ENCODE measurements at places on chromosomes 7 and 10.

GRCh38 chr10:106711313-106711906 is 453.1 kb downstream of the SORCS1 start:
- DNase-seq, result peak; percentile 78

DNA sequence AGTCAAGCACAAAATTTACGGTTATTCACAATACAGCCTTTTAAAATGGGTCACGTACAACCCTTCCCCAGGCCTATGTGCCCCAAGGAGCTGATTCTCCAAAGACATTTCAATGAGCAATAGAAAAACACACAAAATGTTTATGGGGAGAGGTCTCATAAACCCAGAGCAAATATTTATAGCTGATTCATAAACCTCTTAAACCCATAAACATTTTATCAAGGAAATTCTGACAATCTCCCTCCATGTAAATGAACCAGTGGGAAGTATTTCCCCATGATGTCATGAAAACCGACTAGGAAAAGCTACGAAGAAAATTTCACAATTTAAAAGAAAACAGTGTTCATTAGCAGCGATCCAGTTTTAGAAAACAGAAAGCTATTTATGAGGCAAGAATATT is 36.0 kb downstream of the SFMBT2 start:
- DNase-seq, result no peak

- no peak for DNase-seq
These were observed 21.6 kb upstream of the UNCX start for GRCh38 chr7:1210979-1211608.

GRCh38 chr7:30465046-30465810 is 13.4 kb downstream of the NOD1 start:
- no peak for DNase-seq

DNA sequence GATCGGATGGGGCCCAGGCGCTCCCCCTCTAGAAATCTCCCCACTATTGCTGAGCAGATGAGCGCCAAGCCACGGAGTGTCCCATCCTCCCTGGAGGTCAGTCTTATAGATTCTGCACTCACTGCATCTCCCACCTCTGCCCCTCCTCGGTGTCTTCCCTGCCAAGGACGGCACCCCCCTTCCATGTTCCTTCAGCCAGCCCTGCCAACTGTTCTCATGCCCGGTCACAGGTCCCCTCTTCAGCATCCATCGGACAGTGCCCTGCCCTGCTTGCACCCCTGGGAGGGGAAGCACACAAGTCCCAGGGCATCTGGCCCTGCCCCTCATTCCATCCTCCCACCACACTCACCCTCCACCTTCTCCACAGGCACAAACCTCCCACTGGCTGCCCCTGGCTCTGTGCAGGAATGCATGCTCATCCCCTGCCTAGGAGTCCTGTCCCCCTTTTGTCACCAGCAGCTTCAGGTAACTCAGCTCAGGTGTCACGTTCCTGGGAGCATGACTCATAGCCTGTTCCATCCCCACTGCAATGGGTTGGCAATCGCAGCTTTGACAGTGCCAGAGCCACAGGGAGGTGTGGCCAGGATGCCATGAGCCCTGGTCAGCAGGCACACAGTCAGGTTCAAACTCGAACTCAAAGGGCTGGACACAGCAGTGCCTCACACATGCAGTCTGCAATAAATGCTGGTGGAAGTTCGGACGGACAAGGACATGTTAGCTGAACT is 234.7 kb upstream of the TCERG1L start:
- DNase-seq, result no peak

DNA sequence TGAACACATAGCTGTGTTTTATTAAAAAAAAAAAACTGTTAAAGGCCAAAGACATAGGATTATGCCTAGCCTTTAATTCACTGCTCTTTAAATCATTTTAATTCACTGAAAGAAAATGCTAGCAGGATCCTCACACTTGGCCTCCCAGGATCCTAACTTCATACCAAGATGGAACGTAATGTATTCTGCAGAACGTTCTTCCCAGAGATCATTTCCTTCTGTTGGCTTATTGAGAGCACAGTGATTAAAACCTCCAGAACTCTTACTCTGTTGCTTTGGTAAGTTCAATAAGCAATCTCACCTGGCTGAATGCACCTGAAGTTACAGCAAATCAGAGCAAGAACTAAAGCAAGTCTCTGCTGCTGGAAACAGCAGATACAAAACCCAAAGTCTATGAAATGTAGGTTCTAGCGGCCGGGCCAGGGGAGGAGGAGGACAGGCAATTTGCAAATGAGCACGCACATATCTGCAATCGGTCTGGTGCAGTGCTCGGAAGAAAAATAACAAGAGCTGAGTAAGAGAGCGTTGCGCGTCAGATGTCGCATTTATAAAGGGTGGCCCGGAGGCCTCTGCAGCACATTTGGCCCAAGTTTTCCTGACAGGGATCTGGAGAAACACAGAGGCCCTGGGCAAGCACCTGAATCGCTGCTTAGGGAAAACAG is 193.9 kb downstream of the FAM107B start:
- no peak for DNase-seq

GRCh38 chr10:26567351-26567721 is 129.2 kb downstream of the APBB1IP start:
- DNase-seq, result no peak

- DNase-seq, result no peak
These were observed 333.2 kb downstream of the RPS24 start for GRCh38 chr10:78366663-78367411.

DNA sequence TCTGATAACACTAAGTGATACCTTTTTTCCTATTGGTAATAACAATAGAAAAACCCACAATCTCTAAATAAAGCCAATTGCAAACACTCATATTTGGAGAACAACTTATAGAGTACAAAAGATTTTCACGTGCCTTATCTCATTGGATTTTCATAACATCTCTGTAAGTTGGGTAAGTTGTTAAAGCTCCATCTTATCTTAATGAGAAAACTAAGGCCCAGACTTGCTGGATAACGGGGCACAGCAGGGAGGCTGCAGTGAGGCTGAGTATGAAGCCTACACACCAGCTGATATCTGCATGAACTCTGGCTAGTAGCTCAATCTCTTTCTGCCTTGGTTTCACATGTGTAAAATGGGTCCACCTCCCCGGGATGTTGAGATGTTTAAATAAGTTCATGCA is 26.8 kb downstream of the CPVL start:
- no peak for DNase-seq

GRCh38 chr7:151776446-151776845 is 100.5 kb downstream of the PRKAG2 start:
- no peak for DNase-seq

GRCh38 chr7:90719155-90719554 is 123.0 kb downstream of the CDK14 start:
- no peak for DNase-seq

- DNase-seq, result no peak
These were observed 10.2 kb downstream of the KBTBD2 start for GRCh38 chr7:32881074-32881982.

GRCh38 chr7:85475071-85475470 is 288.2 kb upstream of the SEMA3D start:
- no peak for DNase-seq

GRCh38 chr10:122373721-122374120 is 787 bp upstream of the PLEKHA1 start:
- no peak for DNase-seq

- DNase-seq, result no peak
These were observed 24.7 kb downstream of the AUTS2 start for GRCh38 chr7:69622960-69623359.

DNA sequence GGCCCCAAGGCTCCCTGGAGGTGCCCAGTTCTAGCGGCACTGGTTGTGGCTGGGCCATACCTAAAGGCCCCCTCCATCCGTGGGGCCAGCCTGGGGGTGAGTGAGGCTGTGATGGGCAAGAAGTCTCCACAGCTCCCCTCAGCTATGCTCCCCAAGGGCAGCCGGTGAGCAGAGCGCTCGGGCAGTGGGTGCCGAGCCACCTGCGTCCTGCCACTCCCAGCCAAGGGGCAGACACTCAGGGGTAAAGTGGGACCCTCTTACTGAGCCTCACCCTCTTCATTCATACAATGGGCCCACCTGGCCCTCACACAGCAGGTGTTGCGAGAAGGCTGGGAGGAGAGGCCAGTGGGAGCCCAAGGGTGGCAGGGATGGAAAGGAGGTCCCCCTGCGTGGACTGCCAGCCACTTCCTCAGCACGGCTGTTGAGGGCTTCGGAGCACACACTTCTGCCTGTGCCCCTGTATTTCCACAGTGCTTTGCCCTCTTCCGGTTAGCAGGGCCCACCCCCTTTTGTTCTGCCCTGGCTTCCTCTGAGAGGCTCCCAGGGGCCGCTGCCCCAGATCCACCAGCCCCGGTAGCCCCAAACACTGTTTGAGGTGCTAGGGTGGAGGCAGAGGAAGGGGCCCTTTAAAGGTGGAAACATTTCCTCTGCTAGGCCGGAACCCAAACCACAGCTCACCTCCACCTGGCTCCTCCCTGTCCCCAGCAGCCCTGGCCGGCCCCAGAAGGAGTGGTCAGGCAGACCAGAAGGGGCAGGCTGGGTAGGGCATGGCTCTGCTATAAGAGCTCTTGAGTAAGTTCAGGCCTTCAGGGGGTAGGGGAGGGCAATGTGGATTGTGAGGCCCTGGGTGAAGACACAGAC is 16.4 kb upstream of the C10orf105 start:
- peak; percentile 57 for DNase-seq

DNA sequence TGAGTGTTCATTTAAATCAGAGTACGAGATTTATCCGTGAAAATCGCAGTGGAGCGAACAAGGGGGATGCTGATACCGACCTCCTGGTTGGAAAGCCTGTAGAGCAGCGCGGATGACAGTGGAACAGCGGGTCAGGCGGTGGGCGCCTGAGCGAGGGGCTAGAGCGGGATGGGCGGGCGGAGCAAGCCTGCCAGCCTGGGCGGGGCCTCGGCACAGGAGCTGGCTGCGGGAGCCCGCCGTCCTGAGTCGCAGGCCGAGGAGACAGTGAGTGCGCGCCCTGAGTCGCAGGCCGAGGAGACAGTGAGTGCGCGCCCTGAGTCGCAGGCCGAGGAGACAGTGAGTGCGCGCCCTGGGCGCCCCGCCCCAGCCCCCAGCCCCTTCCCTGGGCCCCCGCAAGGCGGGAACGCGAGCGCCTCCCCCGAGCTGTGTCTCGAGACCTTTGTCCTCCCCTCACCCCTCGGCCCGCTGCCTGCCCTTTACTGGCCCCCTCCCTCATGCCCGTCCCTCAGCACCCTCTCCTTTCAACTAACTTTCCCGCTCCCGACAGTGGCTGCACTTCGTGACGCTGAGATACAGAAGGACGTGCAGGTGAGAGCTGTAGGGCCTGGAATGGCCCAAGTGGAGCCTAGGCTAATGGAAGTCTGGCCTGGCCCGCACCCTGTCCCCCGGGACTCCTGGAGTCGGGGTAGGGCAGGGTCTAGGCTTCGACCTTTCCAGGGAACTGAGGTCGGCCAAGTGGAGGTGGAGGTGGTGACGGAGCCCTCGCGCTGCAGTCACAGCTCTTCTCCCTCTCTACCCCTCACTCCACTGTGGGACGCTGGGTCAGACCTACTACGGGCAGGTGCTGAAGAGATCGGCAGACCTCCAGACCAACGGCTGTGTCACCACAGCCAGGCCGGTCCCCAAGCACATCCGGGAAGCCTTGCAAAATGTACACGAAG is at the start of gene AS3MT:
AS3MT (plus strand) TSS at position 213 of the 941 bp plus-strand sequence; CDS start at position 336, 123 bp downstream.
- no peak for DNase-seq

DNA sequence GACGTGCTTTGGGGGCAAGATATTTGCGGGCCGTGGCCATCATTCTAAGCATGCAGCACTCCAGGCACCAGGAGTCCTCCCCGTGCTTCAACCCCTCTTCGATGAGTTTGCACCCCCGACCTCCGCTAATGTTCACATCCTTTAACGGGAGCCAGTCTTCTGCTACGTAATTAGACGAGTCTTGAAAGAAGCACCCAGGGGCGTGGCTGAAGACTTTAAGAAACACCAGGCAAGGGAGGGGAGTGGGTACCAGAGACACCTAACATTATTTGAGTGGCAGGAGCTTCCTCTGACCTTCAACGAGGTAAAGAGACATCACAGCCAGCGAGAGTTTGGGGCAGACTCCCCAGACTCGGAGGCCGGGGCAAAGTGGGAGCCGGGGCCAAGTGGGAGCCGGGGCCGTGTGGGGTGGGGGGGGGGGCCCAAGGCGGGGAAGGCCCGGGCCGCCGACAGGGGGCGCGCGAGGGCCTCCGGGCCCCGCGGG is 31.1 kb upstream of the TOMM7 start:
- no peak for DNase-seq

DNA sequence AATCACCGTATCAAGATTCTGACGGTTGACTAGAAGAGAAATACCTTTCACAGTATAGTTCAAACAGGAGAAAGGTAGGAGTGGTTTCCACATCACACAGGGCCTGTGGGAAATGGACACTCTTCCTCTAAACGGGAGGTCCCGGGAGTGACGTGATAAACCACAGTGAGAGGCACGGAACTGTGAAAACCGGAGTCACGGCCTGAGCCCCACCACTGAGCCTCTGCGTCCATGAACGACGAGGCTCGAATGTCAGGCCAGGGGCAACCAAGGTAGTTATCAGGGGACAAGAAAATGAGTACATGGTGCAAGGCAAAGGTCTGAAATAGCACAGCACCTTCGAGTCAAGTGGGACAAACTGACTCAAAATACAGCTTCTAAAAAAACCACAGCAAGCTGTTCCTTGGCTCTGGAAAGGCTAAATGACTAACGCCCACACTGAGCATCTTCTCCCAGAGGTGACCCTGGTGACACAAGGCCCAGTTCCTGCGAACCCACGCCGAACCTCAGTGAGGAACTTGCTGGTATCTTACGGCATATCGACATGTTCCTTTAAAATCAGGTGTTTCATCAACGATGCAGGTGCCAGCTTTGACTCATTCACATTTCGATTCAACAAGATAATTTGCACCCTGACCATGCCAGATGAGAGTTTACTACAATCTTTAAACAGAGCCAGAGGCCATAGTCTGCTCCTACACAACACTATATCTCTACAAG is 99.3 kb downstream of the DIP2C start:
- DNase-seq, result no peak

DNA sequence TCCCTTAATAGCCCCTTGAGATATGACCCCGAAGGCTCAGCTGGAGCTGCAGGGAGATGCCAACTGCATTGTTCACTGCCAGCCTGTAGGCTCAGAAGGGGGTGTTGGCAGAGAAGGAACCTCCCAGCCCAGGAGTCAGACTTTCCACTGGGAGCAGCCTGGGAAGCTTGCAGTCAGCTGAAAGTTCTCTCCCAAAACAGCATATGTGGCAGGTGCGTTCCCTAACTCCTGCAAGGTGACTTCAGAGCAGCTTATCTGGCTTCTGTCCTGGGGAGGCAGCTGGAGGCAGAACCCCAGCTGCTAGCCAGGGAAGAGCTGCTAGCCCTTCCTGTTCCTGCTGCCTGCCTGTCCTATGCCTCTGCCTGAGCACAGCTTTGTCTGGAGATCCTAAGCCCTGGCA is 8.1 kb downstream of the SFTPA2 start:
- DNase-seq, result no peak

- no peak for DNase-seq
These were observed 18.7 kb upstream of the ZNF488 start for GRCh38 chr10:47402641-47403301.

Data from suppressor macrophage (primary cell).